Activated T-helper 1 cell treated with Interleukin-2 at 50 U/mL for 16 hours (primary cell): ENCODE measurements at places on chromosomes 2 and 18.
A peak's percentile ranks its signal among the peaks of the same experiment; 100 is the strongest.

GRCh38 chr2:27492557-27492956, 2.4 kb downstream of the FNDC4 start:
- no peak for DNase-seq

DNA sequence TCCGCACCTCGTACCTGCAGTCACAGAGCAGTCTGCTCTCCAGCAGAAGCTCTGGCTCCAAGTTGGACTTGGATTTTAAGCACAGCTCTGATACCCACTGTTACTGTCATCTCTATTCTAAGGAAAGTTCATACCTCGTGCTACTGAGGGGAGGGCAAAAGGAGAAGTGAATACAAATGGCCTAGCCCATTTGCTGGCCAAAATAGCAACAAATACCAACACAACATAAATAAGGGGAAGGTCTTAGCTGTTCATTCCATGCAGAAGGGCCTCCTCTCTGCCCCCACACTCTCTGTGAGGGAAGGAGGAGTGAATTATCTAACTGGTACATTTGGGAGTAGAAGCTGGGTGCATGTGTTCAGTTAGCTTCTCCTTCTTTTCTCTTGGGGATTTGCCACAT, 739.4 kb upstream of the RAB6C start:
- DNase-seq: no peak

DNA sequence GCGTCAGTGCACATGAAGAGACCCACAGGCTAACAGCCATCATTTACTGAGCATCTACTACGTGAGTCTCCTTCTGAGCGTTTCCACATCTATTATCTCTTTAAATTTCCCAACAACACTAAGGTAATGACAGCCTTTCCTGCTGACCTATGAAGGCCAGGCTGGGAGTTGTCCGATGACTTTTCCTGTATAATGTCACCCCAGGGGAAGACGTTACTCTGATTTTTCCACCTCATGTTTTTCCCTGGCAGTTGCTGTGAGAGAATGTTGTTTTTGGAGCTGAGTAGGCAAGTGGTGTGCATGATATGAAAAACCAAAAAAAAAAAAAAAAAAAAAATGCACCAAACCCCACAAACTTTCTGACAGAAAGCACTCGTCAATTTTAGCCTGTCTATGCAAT, 207.6 kb downstream of the SLC8A1 start:
- DNase-seq: no peak

GRCh38 chr2:196309691-196310090, 138.3 kb upstream of the STK17B start:
- DNase-seq: no peak

DNA sequence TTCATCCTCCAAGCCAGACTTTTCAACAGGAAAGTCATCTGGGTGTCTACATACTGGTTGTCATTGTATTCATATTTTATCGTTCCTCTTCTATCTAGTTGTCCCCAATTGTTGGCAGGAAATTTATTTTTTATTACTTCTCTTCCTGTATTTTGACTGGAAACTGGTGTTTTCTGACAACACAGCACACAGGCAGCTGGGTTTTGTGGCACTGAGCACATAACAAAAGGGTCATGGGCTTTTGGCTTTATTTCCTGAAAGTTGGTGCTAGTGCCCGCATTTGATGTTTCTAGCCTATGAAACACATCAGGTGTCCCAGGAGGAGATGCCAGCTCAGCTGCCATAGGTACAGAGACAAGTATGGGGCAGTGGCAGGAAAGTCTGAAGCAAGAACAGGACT, 126.4 kb downstream of the TMEM17 start:
- DNase-seq: no peak

- no peak for DNase-seq
These were observed at the start of gene GDF7 for GRCh38 chr2:20666304-20667150. TSS of gene GDF7 (plus strand) at chr2:20667144. CDS start at chr2:20667240, 96 bp downstream.

- peak; percentile 53 for DNase-seq
These were observed 12.1 kb upstream of the ARHGEF4 start for GRCh38 chr2:130824492-130825061.

DNA sequence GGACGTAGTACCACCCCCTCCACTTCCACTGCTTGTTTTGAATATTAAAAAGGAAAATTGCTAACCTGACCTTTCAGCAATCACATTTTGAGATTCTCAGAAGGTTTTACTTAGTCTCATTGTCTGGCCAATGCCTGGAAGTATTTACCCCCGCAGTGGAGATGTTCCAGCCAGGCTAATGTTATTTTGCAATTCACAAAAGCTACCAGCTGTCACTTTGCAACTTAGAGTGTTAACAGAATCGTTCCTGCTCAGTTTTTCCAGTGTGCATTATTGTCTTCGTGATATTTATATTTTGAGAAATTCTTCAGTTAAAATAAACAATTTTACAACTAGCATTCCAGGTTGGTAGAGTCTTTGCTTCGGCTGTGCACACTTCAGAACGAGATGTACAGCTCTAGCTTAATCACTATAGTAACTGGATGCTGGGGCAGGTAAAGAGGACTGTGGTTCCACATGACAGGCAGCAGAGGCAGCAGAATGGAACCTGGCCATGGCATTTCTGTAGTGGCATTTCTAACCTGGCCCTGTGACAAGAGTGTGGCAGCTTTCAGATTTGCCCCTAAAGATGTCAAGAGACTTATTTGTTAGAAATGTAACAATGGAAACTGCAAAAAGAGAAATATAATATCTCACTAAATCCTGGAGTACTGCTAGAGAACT, 85.1 kb downstream of the DTNA start:
- DNase-seq: no peak

DNA sequence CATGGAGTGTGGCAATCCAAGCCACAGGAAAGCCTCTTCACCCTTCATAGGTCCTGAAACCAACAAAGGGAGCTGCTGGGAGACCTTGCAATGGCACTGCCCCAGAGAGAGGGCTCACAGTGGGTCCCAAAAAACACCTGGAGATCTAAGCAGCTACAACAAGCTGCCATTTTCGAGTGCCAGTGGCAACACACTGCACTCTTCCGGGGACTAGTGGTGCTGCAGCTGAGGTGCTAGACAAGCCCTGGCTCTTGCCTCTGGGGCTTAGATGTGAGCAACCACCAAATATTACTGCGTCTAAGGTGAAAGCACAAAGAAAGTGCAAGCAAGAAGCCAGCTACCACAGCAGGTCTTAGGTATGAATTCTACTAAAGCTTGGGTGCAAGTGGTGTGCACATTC, 192.9 kb downstream of the NOL4 start:
- DNase-seq: no peak

GRCh38 chr2:201643216-201643890, at the start of gene TMEM237:
TSS of gene TMEM237 (minus strand) at chr2:201643503. CDS start at chr2:201643400, 103 bp downstream.
- DNase-seq: peak; percentile 24

DNA sequence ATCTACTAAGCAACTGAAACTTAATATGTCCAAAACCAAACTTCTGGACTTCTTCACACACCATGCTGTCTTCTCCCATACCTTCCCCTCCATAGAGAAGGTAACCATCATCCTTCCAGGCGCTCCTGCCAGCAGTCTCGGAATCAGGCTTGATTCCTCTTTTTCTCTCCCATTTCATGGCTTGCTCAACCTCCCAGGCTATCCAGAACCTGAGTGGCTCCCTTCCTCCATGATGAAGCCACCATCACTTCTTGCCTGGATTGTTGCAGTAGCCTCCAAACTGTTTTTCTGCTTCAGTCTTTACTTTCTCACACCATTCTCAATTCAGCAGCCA, 40.1 kb upstream of the NDUFV2 start:
- DNase-seq: no peak

GRCh38 chr2:190110131-190110530, 47.6 kb upstream of the MSTN start:
- DNase-seq: no peak

DNA sequence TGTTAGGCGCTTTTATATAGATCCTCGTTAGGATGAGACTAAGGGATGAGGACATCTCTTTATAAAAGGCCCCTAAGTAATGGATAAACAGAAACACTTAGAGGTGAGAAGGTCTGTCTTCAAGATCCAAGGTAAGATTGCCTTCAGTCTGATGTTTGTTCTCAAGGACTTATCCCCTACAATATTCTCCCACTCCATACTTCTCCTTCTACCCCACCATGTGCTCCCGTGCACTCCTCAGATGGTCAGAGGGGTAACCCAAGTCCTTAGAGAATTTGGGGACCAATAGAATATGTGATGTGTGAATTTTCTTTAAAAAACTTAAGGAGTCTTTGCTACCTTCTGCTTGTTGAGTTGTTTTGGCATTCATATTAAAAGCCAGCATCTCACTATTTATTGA, 23.1 kb downstream of the FOSL2 start:
- no peak for DNase-seq

- peak; percentile 33 for DNase-seq
These were observed 51.5 kb downstream of the HAUS1 start for GRCh38 chr18:46155641-46156051.

GRCh38 chr2:66439812-66440542, 5.1 kb downstream of the MEIS1 start:
- no peak for DNase-seq

- DNase-seq: no peak
These were observed 484.1 kb upstream of the VRK2 start for GRCh38 chr2:57562495-57562894.

- DNase-seq: no peak
These were observed 5.2 kb downstream of the ANKRD23 start for GRCh38 chr2:96838345-96839292.

- DNase-seq: no peak
These were observed 159.4 kb downstream of the CD8B2 start for GRCh38 chr2:106646605-106647004.

DNA sequence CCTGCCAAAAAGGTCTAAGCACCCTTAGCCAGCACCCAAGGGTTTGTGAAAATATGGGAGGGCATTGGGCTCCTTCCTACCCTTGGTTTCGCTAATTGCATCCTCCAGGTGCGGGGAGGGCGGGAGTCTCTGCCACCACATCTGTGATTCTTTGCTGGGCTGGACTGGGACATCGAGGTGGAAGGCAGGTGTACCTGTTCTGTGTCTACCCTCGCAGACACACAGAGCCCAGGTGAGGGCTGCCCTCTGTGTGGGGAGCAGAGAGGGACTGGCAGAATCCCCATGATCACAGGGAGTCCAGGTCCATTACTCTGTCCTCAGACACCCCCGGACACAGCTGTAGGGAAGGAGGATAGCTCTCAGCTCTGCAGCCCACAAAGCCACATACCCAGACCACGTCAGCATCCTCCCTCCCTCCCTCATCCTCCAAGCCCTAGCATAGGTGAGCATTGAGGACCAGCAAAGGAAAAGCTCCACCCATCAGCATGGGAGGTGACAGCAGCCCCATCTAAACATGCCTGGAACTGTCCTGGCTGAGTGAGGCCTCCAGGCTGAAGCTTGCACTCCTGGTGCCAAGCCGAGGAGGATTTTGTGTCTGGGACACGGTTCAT, 49.8 kb downstream of the PLB1 start:
- DNase-seq: no peak

DNA sequence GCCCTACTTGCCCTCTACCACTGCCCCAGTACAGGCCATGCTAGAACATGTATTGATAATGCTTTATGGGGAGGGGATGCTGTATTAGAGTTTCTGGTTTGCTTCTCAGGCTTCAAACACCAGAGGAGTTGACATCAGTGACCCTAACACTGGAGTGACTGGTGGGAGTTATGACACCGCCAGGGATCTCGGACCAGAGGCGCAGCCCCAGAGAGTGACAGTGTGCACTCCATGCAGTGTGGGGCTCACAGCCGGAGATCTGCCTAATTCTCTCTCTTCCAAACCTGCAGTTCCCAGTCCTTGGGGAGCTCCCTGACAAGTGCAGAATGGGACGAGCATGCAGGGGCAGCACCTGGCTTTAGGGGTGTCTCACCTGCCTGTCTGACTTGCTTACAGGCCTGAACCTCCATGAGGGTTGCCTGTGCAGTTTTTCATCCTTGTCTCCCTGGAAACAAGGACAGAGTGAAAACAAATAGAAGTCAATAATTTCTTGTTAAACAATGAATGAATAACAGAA, 244.9 kb upstream of the MYT1L start:
- no peak for DNase-seq

- DNase-seq: no peak
These were observed 83.9 kb downstream of the PIK3C3 start for GRCh38 chr18:42038936-42039335.

DNA sequence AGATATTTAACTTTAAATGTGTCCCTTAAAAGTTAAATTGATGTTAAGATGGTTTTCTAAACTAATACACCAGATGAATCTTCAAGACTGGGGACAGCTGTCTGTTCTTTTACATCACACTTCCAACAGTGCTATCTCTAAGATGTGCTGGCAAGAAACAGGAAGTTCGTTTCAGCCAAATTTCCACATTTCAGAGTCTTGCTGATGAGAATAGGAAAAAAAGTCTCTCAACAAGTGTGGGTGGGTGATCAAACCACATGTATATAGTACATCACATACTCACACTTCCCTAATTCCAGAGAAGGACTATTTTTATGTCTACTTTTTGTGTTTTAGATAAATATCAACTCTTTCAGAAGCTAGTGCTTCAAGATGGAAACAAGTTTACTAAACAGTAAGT, 1712.8 kb upstream of the TMEFF2 start:
- no peak for DNase-seq

GRCh38 chr2:156956161-156956560, 301.3 kb upstream of the GALNT5 start:
- no peak for DNase-seq

DNA sequence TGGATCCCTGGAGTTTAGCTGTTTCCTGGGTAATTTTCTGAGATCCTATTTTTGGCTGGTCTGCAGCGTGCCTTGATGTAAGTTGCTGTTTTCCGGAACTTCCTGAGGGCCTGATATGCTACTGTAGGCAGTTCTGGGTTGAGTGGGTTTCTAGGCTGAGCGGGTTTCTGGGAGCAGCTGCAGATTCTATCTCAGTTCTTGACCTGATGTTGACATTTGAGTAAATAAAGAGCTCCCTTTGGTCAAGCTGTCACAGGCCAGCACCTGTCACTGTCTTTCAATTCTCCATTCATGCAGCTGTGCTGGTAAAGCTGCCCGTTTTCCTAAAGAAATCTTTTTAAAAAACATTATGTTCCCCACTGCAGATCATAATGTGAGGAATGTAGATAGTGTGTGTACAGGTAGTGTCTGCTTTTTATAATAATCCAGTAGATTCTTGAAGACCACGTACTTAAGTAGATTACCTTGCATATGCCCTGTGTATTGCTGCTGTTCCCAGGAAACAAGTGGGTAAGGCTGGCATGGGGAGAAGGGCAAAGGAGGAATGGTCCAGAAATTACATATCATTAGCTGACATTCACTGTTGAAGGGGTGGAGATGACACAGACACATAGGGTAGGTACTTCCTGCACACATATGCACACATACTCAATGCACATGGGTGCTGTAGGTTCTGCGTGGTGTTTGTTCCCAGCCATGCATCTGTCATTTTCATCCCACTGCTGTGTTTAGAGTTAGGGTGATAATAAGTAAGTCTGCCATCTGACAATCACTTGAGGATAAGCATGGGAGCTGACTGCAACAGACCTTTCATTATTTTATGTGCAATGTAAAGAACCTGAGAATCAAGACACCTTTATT, 25.9 kb downstream of the CD28 start:
- no peak for DNase-seq

DNA sequence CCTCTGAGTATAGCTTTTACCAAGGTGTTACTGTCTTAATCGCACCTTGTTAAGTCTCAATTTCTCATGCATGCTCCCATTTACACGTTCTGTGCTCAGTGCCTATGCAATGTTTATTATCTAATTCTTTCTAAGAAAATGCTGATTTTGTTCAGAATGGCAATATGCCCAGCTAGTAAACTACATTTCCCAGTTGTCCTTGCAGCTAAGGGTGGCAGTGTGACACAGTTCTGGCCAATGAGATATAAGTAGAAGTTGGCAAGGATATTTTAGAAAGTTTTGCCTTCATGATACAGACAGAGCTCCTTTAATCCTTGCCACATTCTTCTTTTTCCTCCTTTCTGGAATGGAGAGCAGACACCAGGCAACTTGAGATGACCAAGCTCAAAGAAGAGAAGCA, 45.3 kb downstream of the POLE4 start:
- no peak for DNase-seq

- DNase-seq: no peak
These were observed 634.6 kb downstream of the ERBB4 start for GRCh38 chr2:211903961-211904360.
